ENCODE measurements at places on chromosomes 5 and 9.

DNA sequence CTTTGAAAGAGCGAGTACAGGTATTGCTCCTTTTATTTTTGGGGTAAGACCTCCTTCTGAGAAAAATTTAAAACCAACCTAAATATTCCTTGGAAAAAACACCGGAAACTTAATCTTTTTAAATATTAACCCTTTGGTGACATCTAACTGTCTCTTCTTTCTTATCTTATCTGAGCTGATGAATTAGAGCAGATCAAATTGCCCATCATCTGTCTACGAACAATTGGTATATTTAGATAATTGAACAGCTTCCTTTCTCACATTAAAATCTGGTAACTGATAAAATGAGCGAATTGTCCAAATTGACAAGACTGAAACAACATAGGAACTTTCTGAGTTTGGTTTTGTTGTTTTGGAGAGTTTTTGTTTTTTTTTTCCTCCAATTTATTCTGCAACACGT is 2.0 kb downstream of the ISL1 start:
- DNase-seq, result no peak

- DNase-seq, result no peak
Measured at GRCh38 chr9:125549891-125550885, 156.8 kb downstream of the MAPKAP1 start.

DNA sequence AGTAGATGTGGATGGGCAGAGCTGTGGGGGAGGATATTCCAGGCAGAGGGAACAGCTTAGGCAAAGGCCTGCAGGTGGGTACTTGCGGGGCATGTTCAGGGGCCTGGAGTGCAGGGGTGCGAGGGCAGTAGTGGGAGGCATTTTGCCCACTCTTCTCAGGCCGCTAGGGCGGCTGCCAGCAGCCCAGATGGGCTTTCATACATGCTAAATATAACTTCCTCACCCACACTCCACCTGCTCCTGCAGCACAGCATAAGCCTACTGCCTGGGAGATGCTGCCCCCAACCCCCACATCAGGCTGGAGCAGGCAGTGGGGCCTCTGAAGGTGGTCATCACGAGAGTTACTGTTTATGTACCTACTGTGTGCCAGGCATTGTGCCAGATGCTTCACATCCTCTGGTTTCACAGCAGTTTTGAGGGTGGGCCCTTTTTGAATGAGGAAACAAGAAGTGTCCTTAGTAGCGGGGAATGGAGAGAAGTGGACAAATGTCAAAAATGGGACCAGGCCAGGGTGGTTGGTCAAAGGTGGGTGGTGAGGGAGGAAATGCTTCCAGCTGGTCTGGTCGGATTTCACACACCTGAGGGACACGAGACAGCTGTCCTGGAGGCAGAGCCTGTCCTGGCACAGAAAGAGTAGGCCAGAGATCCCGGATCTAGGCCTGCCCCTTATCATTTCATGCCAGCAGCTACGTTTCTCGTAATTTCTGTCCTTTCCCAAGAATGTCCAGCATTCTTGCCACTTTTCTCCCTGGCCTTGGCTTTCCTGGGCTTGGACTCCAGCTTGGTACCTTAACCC is 12.1 kb downstream of the RGS14 start:
- no peak for DNase-seq

DNA sequence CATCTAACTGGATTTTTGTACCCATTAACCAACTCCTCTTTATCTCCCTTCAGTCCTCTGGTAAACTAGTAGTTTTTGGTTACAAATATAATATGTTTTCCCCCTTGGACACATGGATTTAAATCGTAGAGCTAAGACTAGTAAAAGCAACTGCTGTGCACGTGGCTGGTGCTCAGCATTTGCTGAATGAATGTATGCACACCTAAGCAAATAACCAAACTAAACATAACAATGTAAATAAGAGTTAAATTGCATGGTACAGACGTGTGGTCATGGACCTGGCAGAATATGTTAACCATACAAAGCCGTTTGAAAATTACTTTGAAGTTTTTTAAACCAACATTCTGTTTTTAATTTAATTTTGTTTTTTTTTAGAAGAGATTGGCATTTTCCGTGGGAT is 65.2 kb upstream of the FYB1 start:
- DNase-seq, result no peak

GRCh38 chr5:20605732-20606525 is 617.9 kb upstream of the CDH18 start:
- no peak for DNase-seq

DNA sequence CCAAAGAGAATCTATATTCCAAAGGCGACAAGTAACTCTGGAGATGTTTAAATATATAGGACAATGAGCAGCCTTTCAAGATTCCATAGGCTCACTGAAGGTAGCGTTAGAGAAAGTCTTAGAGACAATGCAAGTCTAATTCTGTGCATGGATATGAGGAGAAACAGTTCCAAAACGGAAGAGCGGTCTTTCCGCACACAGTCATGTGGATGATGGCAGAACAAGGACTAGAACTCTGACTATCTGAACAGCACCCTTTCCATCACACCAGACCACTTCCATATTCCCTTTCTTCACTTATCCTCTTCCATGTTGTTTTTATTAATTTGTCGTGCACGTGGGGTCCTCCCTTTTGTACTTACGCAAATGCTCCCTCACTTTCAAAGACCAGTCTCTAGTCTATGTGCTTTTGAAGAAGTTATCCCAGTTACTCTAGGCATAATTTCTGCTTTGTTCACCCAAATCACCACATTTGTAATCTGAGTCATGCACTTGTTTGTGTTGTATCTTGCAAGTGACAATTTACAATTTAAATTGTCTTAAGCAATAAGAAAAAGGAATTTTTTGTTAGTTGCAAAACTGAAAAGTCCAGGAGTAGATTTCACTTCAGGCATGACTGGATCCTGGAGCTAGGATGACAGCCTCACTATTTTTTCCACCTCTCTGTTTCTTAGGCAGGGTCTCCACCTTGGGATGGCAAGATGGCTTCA is 116.0 kb upstream of the ADRA1B start:
- no peak for DNase-seq

DNA sequence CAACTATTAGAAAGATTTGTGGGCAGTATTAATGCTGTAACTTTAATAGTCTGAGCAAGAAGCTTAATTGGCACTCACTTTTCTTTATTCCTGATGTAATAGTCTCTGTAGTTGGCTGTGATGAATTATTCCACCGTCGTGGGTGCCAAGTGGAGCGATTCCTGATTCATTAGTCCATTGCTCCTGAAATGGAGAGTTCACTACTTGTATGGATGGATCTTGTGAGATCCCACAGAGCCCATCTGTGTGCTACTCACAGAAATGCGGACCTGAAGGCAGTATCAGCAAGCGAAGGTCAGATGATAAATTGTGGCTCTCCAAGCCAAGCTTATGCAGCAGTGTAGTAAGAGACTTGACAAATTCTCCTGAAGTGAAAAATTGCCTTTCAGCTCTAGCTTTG is 212.2 kb downstream of the CHSY3 start:
- DNase-seq, result no peak

DNA sequence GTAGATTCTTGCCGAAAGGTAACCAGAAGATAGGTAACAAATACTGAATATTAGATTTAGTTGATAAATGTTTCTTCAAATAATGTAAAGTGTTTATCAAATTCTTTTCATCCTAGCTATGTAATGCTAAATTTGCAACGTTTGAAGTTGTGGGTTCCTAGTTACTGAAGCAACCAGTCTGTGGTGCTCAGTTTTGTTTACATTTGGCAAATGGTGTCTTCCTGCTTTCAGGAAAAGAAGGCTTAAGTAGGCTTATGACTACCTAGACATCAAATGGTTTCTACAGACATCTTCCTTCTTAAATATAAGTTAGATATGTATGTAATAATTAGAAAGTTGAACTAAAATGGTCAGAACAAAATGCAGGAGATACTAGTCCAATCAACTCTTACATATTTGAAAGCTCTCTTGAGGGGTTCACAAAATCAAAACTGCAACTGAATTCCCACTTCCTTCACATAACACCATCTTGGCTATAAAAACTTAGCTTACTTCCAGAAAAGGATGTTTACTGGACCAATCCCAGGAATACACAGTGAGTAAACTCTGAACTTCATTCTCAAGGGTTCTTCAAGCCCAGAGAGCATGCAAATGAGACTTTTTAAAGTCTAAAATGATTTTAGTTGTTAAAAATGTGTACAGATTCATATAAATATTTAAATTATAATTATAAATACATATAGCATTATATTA is 125.7 kb upstream of the ITGA1 start:
- no peak for DNase-seq

GRCh38 chr5:149046196-149046829 is 16.5 kb downstream of the SH3TC2 start:
- DNase-seq, result no peak

DNA sequence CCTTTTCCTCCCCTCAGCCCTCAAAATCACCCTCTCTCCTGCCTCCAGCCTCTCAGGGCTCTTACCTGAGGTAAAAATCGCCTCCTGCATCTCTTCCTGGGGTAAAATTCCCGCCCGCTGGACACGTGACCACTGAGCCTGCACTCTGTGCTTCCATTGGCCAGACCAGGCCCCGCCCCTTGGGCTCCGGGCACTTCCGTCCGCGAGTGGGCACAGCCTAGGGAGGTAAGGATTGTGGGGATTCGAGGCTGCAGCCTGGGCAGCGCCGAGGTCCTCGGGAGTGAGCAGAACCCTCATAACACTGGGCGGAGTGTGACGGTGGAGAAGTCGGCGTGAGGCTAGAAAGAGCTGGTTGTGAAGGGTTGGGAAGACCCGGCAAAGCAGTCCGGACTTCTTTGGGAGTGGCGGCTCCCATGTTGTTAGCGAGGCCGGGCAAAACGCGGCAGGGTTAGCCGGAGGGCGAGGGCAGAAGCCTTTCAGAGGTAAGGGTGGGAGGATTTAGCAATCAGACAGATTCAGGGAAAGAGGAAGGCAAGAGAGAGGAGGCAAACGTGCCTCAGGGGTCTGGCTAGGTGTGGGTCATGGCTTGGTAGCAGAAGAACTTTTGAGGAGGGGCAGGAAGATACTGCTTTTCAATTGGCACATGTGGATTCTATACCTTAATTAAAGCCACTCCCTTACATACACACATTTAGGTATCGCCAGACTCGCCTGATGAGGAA is at the start of gene SHOC1:
Gene SHOC1, minus strand, starts transcription at position 103 of the 722 bp plus-strand sequence. CDS start 3,519 bp downstream, outside the sequence.
- no peak for DNase-seq

- DNase-seq, result no peak
Measured at GRCh38 chr9:83906144-83906543, 15.1 kb downstream of the KIF27 start.

- no peak for DNase-seq
Measured at GRCh38 chr5:74166064-74166463, 474.5 kb downstream of the ENC1 start.

GRCh38 chr5:138276402-138277054 is 2.1 kb upstream of the GFRA3 start:
- no peak for DNase-seq

GRCh38 chr9:137872296-137872695 is 5.3 kb upstream of the CACNA1B start:
- DNase-seq, result no peak

DNA sequence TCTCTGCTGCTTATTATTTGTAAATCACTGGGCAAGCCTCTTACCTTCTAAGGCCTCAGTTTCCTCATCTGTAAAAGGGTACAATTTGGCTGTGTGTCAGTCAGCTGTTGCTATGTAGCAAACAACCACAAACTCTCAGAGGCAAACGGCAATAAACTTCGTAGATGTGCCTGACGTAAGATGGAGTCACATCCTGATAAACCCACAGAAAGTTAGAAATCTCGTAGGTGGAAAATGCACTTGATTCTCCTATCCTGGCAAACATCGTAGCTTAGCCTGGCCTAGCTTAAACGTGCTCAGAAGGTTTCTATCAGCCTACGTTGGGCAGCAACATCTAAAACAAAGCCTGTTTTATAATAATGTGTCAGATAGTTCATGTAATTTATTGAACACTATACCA is 35.0 kb upstream of the UNC5A start:
- no peak for DNase-seq

DNA sequence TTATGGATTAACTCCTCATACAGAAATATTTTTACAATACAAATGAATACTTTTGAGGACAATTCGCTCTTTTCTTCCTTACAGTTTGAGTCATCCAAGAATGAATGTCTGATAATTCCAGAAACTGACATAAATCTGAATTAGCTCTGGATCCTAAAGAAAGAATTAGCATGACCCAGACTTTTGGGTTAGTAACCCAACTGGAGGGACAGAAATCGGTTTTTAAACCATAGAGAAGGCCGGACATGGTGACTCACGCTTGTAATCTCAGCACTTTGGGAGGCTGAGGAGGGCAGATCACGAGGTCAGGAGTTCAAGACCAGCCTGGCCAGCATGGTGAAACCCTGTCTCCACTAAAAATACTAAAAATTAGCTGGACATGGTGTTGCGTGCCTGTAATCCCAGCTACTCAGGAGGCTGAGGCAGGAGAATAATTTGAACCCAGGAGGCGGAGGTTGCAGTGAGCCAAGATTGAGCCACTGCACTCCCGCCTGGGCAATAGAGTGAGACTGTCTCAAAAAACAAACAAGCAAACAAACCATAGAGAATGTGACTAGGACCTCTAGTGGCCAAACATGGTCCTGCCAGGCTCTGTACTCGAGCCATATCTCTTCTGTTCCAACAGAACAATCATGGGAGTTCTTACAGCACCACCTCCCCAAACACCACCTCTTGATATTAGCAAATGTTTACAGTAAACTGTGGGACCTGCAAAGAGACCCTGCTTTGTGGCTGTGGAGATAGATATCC is 44.8 kb downstream of the LURAP1L start:
- no peak for DNase-seq

GRCh38 chr5:140076788-140077187 is 33.7 kb upstream of the NRG2 start:
- DNase-seq, result no peak

DNA sequence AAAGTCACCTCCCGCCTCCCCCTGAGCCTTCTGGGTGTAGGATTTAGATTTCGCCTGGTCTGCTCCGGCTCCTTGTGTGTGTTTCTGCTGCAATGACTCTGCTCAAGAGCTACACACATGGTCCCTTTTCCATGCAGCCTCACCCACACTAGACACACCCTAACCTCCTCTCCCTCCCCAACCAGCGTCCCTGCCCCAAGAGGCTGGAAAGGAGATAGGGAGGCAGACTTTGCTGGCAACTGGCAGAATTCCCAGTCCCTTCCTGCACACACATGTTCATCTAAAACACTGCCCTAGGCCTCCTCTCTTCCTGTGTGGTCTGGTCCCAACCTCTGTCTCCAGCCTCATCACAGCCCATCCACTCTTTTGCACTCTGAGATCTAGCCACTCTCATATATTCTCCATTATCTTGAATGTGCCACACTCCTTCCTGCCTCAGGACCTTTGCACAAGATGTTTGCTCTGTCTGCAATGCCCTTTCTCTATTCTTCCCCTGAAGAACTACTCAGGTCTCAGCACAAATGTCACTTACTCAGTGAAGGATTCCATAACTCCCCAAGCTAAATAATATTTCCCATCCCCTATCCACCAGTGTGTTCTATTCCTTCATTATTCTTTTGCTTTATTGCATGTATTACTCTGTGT is 253.8 kb downstream of the CDK5RAP2 start:
- DNase-seq, result no peak
